ENCODE measurements at places on chromosomes 4 and X.

- DNase-seq = no peak
These were observed 3.9 kb downstream of the TAB3 start for GRCh38 chrX:30885136-30885535.

GRCh38 chr4:67091673-67092072 is 453.6 kb downstream of the CENPC start:
- DNase-seq = no peak

GRCh38 chr4:124806403-124806802 is 93.9 kb upstream of the ANKRD50 start:
- DNase-seq = peak; percentile 23

GRCh38 chr4:49000806-49001205 is 14.7 kb downstream of the CWH43 start:
- no peak for DNase-seq

GRCh38 chr4:111717921-111718320 is 427.3 kb upstream of the FAM241A start:
- DNase-seq = peak; percentile 6

DNA sequence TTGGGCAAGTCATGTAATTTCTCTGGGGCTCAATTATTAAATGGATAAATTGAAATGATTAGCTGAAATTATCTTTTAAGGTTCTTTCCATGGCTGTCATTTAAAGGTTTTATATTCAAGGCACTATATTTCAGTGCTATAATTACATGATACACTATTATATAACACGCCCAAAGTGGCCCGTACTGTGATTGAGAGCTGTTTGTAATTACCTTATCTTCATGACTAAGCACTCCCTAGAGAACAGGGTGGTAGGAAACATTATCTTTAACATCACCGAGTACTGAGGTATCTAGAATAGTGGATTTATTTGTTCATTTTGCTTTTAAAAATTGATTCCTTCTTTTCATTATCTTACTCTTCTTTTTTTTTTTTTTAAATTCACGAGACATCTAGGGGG is 79.0 kb downstream of the DIAPH2 start:
- no peak for DNase-seq

GRCh38 chrX:11447418-11447817 is 154.2 kb downstream of the AMELX start:
- no peak for DNase-seq

DNA sequence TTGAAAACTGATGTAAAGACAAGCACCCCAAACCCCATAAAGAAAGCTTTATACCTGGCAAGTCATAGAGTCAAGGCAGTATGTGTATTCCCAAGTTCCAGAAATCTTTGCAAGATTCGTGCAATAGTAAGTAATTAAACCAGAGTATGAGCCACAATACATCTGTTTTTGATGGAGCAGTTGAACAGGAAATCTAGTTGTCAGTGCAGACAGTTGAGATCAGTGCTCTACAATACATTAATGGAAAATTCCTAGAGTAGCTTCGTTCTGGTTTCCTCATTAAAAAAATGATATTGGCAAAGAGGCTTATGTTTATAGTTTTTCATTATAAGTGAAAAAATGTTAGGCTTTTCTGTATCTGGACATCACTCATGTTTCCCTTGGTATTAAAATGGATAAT is 575.3 kb downstream of the TRIML1 start:
- peak; percentile 32 for DNase-seq
